ENCODE measurements at places on chromosomes 11 and 22.

DNA sequence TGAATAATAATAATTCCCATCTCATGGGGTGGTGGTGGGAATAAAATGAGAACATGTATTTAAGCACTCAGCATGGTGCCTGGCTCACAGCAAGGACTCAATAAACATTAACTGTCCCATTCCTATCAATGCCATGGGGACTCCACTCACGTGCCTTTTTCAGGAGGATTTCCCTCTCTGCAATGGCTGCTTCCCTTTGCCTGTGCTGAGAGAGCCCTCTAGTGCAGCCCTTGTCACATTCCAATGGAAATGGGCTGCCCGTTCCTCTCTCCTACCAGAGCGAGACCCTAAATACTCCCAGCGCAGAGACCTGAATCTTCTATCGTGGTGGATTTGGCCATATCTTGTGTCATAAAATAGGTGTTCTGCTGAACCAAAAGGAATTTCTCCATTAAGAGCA is 621.5 kb upstream of the B3GAT1 start:
- DNase-seq, result no peak

DNA sequence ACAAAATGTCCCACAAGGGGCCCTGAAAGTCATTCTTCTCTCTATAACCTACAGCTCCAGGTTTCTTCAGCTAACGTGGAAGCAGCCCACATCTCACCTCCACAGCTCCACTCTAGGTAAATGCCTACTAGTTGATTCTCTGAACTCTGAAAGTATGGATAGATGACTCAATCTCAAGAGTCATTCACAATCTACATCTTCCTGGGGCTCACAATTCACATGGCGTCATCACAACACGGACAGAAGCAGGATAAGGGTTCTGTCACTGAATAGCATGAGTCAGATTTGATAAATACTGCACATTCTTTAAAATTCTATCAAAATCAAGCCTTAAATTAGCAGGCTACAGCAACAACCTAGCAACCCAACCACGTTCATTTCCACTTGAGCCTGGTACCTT is 96.3 kb downstream of the PLEKHA7 start:
- no peak for DNase-seq

DNA sequence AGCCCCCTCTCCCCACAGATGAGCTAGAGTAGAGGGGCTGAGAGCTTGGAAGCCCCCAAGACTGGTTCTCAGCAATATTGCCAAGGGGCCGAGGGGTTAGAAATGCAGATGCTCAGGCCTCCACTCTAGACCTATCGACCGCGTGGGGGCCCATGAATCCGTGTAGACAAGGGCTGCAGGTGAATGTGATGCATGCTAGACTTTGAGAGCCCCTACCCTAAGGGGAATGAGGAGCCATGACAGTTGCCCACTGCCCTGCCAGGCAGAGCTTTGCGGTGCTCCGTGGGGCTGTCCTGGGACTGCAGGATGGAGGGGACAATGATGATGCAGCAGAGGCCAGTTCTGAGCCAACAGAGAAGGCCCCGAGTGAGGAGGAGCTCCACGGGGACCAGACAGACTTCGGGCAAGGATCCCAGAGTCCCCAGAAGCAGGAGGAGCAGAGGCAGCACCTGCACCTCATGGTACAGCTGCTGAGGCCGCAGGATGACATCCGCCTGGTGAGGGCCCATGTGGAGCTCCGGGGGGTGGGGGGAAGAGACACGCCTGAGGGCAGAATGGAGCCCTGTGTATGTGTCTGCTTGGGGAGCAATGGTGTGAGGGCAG is 1.3 kb downstream of the SSH3 start:
- no peak for DNase-seq

DNA sequence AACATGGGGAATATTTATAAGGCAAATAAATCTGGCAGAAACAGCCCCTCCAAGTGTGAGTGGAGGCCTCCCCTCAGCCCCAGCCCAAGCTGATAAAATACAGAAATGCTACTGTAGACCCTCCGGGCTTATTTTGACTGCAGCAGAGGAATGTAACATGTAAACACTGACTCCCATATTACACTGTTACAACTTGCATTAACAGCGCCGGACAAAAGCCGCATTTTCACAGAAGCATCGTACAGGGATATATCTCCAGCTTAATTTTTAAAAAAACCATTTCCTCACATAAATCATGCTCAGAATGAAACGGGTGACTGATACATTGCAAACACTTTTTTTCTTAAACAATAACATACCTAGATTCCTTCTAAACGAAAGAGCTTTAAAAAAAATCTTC is 36.6 kb upstream of the COMT start:
- no peak for DNase-seq

DNA sequence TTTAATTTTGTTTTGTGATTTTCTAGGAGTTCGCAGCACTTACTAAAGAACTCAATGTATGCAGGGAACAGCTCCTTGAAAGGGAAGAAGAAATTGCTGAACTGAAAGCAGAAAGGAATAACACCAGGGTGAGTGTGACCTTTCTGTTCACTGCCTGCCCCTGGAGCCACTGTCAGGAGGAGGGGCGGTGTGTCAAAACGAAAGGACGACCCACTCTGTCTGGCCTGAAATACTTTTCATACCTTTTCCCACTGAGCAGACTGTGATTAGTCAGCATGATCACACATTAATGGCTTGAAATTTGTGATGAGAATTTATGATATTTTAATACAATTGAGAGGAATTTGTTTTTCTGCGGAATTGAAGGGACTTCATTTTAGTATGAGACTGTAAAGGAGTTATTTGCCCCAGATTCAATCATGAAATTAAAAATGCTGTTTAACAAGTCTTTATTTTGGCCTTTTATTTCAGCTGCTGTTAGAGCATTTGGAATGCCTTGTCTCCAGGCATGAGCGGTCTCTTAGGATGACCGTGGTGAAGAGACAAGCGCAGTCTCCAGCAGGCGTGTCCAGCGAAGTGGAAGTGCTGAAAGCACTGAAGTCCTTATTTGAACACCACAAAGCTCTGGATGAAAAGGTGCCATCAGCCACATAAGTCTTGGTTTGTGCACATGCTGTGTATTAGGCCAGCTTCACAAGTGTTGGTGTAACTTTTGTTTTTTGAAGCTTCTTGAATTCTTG is 54.1 kb downstream of the PPFIA1 start:
- DNase-seq, result no peak
